ENCODE measurements at places on chromosomes 3 and 15.
A peak's percentile ranks its signal among the peaks of the same experiment; 100 is the strongest.

GRCh38 chr15:40053079-40053830, 14.3 kb upstream of the SRP14 start:
- no peak for DNase-seq

DNA sequence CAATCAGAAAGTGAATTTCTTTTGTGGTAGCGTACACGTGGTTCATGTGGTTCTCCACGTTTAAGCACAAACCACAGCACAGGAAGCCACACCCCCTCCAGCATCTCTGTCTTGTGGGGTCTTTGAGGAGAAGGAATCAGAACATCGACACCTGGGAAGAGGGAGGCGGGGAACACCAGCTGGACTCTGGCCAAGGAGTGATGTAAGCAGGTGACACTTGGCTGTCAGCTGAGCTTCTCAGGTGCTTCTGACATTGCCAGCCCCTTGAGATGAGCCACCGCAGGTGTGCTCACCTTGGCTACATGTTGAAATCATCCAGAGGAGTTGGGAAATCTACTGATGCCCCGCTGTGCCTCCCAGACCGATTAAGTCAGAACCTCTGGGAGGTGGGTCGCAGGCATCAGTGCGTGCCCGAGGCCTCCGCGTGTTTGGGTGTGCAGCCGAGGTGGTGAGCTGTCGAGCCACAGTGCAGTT, 85.0 kb downstream of the FAM81A start:
- DNase-seq = no peak

DNA sequence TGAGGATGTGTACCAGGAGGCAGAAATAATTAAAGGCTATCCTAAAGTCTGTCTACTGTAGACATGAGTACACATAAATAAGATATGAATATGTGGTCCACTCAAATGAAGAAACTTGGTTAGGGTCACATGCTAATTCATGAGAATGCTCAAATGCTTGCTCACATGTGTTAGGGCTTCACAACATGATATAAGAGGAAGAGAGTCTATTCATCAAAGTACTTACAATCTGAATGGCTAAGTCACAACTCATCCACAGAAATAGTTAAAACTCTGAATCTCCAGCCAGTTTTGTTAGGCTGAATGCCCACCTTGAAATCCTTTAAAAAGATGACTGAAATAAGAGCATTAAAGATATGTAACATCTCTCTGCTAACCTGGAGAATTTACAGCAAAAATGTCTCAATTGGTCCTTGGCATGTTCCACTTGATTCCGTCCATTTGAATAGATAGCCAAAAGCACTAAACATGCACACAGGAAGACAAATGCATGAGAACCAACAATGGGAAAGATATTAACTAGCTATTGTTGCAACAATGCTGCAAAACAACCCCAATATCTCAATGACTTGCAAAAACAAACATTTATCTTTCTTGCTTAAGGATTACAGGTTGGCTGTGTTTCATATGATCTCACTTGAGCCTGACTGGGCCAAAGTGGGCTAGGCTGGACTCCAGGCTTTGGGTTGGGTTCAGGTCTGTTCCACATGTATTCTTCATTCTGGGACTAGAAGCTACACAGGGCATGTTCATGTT, 10.6 kb upstream of the TBC1D5 start:
- DNase-seq = no peak

- DNase-seq = no peak
Observed at GRCh38 chr3:126718561-126719445, 14.8 kb downstream of the CHCHD6 start.

GRCh38 chr3:146222204-146223046, 28.5 kb downstream of the PLSCR4 start:
- DNase-seq = no peak

- DNase-seq = no peak
Observed at GRCh38 chr3:134903837-134904236, 108.8 kb downstream of the EPHB1 start.

GRCh38 chr3:41148478-41148877, 50.8 kb upstream of the CTNNB1 start:
- no peak for DNase-seq

DNA sequence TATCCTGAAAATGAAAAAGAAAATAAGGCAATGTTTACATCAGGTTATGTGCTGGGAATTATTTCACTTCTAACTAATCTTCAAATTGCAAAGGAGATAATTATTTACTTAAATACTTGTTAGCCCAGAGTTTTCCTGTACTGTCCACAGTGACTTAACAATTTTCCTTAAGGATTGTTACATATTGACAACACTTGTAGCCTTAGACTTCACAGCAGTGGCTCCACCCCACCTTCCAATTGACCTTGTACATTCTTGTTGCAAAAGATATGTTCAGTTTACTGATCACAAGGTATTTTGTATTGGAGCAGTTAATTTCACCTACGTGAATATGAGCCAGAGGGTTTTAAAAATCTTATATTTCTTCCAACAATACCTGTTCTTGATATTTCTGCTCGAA, 376.9 kb downstream of the CNTN6 start:
- DNase-seq = no peak

- DNase-seq = no peak
Observed at GRCh38 chr3:197205265-197205664, 93.1 kb downstream of the DLG1 start.

DNA sequence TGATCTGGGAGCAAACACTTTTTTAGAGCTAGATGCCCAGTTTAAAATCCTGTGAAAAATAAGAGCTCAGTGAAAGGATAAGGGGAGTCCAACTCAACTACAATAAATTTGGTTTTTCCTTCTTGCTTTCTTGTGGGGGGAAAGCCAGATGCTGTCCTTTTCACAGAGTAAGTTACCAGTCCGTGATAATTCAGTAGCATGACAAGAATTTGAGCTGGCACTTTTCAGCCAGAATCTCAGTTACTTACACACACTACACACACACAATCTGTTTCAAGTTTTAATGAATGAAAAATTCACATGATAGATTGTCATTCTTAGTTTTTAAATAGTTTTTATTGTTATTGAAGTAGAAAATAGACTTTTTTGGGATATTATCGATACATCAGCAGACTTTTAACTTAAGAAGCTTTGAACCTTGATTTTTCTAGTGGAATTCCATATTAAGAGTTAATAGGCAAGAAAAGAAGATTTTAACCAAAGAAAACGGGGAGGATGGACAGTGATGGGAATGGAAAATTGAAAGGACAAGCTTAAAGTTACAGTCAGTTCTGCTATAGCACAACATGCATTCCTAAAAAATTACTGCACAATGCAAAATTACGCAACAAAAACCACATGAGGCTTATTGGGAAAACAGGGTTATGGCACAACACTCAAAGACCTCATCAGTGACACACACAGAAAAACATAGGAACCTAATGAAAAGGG, 47.0 kb downstream of the PSMD6 start:
- peak; percentile 28 for DNase-seq

- no peak for DNase-seq
Observed at GRCh38 chr3:16886303-16886683, 1.5 kb downstream of the PLCL2 start.

- no peak for DNase-seq
Observed at GRCh38 chr3:100333970-100334487, 528 bp upstream of the NIT2 start.

- no peak for DNase-seq
Observed at GRCh38 chr3:148958696-148959095, 32.6 kb upstream of the GYG1 start.

DNA sequence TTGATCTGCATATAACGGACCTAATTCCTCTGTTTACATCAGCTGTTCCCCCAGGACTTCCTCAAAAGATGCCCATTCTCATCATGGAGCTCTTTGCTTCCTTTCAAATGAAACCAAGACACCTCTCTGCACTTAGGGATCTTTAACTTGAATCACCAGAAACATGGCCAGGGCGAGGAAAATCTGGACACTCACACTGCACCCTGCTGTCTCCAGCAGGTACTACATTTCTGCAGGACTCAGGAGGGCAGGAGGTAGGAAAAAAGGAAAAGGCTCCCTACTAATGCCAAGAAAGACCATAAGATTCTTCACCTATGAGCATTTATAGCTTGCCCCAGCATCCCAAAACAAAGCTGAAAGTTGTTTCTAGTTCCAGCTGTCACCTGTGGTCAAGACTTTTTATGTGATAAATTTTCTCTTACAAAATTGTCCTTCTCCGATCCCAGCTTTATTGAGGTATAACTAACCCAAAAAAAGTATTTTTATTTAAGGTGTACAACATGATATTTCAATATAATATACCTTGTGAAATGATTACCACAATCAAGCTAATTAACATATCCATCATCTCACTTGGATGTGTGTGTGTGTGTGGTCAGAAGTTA, 87.3 kb upstream of the C15orf61 start:
- DNase-seq = peak; percentile 77

DNA sequence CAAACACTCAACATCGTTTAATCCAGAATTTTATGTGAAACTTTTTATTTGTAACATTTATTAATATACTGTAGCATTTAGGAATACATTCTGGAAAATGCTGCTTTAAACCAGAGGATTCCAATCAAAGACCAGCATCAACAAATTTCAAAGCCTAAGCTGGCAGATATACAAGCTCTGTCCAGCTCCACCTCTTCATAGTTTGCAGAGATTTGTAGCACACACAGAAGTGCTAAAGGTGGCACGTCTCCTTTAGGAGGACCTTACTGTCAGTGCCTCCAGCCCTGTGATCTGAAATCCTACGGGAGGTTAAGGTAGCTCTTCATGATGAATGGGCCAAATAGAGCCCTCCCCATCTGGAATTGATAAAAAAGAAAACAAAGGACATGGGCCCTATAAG, 329.7 kb upstream of the NECTIN3 start:
- no peak for DNase-seq

- DNase-seq = no peak
Observed at GRCh38 chr15:90918835-90919234, 13.5 kb downstream of the HDDC3 start.

DNA sequence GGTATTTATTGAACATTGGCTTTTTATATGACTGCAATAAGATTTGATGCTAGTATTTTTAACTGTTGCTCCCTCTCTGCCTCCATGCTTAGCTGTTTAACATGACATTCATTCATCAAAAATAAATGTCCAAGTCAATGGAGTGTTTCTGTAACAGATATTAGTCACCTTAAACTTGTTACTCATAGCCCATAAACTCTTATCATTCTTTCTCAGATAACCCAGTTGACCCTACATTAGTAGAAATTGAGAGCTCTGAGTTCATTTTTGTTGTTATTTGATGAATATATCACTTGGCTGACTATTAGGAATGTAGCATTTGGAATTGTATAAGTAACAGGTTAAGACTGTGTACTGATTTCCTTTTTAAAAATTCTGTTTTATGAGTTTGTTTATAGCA, 201.1 kb downstream of the UBE2E2 start:
- no peak for DNase-seq

- no peak for DNase-seq
Observed at GRCh38 chr3:86176445-86176784, 814.5 kb downstream of the VGLL3 start.

DNA sequence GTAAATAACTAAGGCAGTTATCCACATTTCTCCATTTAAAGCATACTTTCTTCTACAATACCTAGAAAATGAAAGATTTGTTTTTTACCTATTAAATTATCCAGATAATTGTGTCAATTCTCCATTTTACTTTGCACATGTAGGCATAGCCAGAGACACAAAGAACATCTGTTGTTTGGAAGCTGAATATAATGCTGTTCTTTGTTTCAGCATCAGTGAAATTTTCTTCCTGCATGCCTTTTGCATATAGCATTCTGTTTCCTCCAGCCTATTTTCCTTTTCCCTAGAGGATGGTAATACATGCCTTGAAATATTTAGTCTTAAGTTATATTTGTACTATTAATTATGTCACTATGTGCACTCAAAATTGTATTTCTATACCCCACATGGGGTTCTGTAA, 233.7 kb downstream of the CNTN6 start:
- no peak for DNase-seq

DNA sequence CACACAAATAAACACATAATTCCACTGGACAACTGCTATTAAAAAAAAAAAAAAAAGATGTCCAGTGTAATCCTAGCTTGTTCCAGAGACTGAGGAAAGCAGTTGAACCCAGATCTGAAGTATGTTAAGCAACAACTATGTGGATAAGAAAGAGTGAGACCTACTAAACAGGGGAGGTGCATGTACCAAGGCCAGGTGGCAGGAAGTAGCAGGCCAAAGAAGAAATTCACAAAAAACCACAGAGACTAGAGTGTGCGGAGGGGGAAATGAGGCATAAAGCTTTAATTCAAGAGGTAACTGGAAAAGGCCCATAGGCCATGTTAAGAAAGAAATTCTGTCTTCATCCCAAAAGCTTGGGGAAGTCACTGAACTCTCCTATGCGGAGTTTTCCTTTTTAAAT, 490.0 kb downstream of the NAALADL2 start:
- DNase-seq = no peak

DNA sequence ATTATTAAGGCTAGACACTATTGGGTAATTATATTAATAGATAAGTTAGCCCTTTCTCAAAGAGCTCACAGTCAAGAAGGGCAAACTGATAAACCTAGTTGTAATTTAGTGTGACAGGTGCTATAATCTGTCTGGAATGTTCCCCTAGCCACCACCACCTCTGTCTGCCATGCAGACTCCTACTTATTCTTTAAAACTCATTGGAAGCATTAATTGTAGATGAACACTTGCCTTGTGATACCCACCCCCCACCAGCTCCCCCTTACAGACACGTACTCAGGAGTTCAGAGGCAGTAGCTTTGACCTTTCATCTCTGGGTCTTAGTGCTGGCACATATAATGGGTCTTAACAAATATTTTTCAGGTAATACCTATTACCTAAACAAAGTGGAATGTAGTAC, 195.9 kb downstream of the TP63 start:
- DNase-seq = no peak

Data from urothelium cell line (cell line).